ENCODE measurements at places on chromosomes 4 and X. TPM values are rescaled to one million over a fixed set of nuclear protein-coding genes. Genes with fewer than 3 reads are reported as not detected.

SPANXB1 gene
- not detected for total RNA-seq

FATE1 gene
- not detected for total RNA-seq

IQCM gene
- total RNA-seq, result not detected

CLDN2 gene
- not detected for total RNA-seq

PTTG2 gene
- not detected for total RNA-seq

ATP8A1 gene
- total RNA-seq, result 288 TPM

PAGE2B gene
- not detected for total RNA-seq

TMPRSS11D gene
- not detected for total RNA-seq

AADAT gene
- 32.9 TPM for total RNA-seq

LRP2BP gene
- 13.5 TPM for total RNA-seq

AMOT gene
- 18.8 TPM for total RNA-seq

MRFAP1L1 gene
- 87.0 TPM for total RNA-seq

ERVMER34-1 gene
- total RNA-seq, result 0.94 TPM
